ENCODE measurements at places on chromosomes 7 and 10. TPM values are rescaled to one million over a fixed set of nuclear protein-coding genes. Genes with fewer than 3 reads are reported as not detected.

The PLEKHS1 gene
- total RNA-seq: not detected

The CDHR1 gene
- total RNA-seq: 1.7 TPM

The NPC1L1 gene
- total RNA-seq: 0.30 TPM

DNA sequence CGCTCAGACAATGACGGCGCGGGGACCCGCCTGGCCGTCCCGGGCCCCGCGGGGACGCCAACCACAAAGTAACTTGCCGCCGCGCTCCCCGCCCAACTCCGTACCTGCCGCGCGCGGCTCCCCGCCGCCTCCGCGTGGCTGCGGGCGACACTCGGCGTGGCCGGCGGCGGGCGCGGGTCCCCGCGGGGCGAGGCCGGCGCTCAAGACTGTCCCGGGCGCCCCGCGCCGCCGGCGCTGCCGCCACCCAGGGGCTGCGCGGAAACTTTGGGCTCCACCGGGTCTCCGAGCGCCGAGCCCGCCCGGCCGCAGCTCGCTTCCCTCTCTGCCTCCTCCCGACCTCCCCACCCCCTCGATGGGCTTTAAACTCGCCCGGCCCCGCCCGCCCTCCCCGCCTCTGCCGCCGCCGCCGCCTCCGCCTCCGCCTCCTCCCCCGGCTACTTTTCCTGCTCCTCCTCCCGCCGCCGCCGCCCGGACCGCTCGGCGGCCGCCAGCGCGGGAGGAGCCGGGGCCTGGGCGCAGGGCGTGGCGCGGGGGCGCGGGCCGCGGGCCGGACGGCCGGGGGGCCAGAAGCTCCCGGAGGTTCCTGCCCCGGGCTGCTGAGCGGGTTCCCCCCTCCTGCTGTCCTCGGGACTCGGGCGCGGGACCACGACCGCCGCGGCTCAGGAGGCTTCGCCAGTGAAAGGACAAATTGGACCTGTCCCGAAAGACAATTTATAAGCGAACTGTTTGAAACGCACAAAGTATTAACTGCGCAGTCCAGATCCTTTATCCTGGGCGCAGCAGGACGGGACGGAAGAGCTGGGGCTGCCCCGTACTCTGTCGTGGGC, 10.6 kb upstream of the GRB10 start:
- DNase-seq: peak; percentile 3

- DNase-seq: no peak
Measured at GRCh38 chr7:111388912-111389311, 173.4 kb downstream of the IMMP2L start.

- no peak for DNase-seq
Measured at GRCh38 chr7:95687759-95688343, 84.5 kb upstream of the DYNC1I1 start.

The ANKRD1 gene
- total RNA-seq: 10.9 TPM

The HECTD2 gene
- 20.4 TPM for total RNA-seq

Measured in skin of body (tissue), 3 donors.